ENCODE measurements at places on chromosomes 5 and 9.
A peak's percentile ranks its signal among the peaks of the same experiment; 100 is the strongest.

- DNase-seq, result no peak
These were observed 233.3 kb downstream of the PCSK1 start for GRCh38 chr5:96199713-96200183.

DNA sequence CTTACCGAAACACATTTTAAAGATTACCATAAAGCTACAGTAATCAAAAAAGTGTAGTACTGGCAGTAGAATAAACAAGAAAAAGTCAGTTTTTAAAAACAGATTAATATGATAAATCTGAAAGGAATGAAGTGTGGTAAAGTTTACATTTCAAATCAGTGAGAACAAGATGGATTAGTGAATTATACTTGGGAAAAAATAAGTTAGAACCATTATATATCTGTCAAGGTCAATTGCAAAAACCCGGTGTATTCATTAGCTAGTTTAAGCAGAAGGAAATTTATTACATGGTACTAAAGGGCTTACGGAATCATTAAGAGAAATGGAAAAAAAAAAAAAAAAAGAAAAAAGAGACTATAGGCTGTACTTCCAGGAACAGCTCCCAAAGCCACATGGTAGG, 164.3 kb downstream of the MUSK start:
- DNase-seq, result peak; percentile 45

DNA sequence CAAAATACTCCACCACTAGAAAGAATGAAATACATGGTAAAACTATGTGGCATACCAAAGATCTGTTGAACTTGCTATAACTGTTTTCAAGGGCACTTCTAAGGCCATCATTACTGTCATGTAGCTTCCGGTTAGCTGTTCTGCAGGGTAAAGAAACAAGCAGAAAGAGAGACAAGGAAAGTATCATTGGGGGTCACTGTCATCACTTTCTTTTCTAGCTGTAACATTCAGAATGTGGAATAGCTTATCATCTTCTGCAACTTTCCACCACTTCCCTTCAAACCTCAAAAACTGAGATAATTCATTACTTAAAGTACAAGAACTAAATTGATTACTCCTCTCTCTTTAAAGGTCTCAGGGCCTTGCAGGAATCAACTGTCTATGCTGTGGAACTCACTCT, 57.6 kb downstream of the RASEF start:
- DNase-seq, result no peak

DNA sequence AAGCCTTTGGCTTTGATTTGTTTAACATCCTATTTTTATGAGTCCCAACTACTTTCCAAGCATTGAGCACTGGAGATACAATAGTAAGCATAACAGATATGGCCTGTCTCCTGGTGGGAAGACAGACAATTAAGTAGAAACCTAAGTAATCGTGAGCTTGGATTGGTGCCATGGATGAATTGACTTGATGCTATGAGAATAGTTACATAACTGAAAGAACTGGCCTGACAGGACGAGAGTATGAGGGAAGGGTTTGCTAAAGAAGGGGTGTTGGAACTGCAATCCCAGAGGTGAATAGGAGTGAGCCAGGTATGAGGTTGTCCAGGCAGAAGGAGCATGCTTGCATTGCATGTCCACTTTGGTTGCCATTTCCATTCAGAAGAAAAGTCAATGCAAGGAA, 52.4 kb downstream of the GPR21 start:
- no peak for DNase-seq

DNA sequence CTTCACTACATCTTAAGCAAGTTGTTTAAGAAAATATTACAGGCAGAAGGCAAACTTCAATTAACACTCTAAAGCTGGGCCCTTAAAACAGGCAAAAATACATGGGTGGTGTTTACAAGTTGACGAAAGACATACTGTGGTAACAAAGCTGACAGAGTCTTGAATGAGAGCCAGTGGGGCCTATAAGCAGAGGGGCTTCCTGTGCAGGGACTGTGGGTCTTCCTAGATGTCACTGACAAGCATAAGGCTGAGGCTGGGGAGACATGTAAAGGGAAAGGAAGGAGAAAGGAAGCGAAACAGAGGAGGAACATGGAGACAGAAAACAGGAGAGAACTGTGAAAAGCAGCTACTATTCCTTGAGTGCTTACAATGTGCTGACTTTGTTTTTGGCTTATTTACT, 308.0 kb upstream of the RPS23 start:
- no peak for DNase-seq

GRCh38 chr9:129560881-129561306, 60.0 kb downstream of the C9orf50 start:
- no peak for DNase-seq

DNA sequence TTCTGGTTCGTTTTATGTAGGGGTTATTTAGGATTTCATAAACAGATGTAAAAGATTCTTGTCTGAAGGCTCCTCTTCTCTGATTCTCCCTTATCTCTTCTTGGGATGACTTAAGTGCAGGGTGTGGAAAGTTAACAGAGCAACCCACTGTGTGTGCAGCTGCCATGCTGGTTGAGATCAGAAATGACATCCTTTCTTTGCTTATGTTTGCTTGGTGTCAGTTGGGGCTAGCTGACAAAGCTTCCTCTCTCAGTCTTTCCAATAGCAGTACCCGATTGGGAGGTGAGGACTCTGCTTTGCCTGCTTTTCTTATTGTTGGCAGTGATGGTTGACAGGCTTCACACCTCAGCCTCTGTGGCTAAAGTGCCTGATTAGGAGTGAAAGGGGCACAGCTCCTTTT, 26.5 kb downstream of the OGN start:
- DNase-seq, result no peak

DNA sequence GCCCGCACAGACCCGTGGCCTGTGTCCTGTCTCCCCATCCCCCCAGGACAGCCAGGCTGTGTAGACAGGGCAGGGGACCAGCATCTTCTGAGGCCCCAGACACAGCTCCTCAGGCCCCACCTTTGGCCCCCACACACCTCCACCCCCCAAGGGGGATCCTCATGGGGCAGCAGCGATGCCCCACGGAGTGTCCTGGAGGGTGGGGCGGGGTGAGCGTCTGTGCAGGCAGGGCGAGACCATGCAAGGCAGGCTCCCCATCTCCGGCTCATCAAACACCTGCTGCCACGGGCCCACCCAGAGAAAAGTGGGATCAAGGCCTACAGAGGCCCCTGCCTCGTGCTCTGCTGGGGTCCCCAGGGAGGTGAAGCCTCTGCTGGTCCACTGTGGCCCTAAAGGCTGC, 118.7 kb upstream of the FOXD4L5 start:
- no peak for DNase-seq

- DNase-seq, result no peak
These were observed 1.9 kb downstream of the TTC16 start for GRCh38 chr9:127717766-127718165.
